Fibroblast of skin of left biceps (primary cell): ENCODE measurements at places on chromosomes 7 and 10.

DNA sequence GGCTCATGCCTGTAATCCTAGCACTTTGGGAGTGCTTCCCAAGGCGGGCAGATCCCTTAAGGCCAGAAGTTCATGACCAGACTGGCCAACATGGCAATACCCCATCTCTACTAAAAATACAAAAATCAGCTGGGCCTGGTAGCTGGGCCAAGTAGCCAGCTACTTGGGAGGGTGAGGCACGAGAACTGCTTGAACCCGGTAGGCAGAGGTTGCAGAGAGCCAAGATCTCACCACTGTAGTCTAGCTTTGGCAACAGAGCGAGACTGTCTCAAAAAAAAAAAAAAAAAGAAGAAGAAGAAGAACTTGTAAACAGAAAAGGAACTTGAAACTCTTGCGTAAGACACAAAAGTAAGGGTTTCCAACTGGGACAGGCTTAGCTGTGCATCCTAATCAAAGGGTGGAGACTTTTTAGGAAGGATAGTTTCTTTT lies 5.6 kb upstream of the IFIT2 start:
- DNase-seq = no peak

- no peak for DNase-seq
These were observed 22.8 kb downstream of the MAD1L1 start for GRCh38 chr7:2209961-2210323.

DNA sequence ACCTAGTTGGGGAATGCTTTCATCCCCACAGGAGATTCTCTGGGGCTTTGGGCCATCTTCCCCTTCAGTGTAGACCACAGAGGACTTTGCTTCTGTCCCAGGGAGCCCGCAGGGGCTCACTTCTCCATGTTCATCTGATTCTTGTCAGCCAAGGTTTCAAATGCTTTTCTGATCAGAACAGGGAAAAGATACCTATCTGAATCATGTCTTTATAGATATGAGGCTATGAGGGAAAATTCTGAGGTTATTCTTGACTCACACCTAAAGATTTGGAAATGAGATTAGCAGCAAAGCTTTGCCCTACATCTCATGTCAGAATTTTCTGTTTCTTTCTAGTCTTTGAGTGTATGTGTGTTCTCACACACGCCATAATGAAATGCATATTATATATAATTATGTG lies 53.3 kb downstream of the FIGNL1 start:
- DNase-seq = no peak

GRCh38 chr7:135246191-135246825 lies 12.7 kb downstream of the STRA8 start:
- no peak for DNase-seq

- DNase-seq = peak; percentile 45
These were observed 68.7 kb downstream of the TAX1BP1 start for GRCh38 chr7:27808626-27809025.

- no peak for DNase-seq
These were observed 47.4 kb upstream of the COMTD1 start for GRCh38 chr10:75283078-75283670.

DNA sequence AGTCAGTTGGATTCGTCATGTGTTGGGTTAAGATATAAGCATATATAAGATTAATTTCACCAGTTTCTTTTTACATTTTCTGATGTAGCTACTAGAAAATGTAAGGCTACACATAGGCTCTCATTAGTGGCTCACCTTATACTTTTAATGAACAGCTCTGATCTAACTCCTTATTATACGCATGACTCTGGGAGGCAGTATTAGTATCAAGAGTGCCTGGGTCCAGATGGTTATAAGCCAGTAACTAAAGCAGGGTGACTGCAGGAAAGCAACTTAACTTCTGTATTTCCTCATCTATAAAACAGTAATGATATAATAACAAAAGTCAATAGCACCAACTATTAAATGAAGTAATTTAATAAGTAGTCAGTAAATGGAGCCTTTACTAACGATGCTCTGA lies 1.4 kb upstream of the ELMO1 start:
- no peak for DNase-seq

- DNase-seq = no peak
These were observed 414.5 kb upstream of the COBL start for GRCh38 chr7:51731075-51731474.

GRCh38 chr7:46076527-46076926 lies 155.5 kb upstream of the IGFBP3 start:
- DNase-seq = no peak

- DNase-seq = no peak
These were observed 79.3 kb upstream of the PDZD8 start for GRCh38 chr10:117454502-117454901.

DNA sequence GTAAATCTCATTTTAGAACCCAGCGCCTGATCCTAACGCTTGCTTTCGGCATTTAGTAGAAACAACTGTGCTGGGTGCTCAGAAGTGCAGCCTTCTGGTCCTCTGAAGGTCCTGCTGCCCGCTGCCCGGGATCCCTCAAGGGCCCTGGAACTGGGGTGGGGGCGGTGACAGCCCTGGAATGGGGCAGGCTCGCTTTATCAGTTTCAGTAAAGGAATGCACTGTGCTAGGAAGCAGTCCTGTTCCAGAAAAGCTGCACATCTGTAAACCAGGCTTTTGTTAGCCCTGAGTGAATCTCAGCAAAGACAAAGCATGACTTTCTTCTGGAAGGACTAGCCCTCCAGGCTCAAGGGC lies 254.6 kb downstream of the TNS3 start:
- no peak for DNase-seq

- DNase-seq = no peak
These were observed 80.5 kb upstream of the CYP2C9 start for GRCh38 chr10:94858005-94858404.

- peak; percentile 97 for DNase-seq
These were observed 96.5 kb downstream of the NRP1 start for GRCh38 chr10:33237736-33238624.

GRCh38 chr7:4129481-4130122 lies 552.5 kb upstream of the FOXK1 start:
- no peak for DNase-seq

DNA sequence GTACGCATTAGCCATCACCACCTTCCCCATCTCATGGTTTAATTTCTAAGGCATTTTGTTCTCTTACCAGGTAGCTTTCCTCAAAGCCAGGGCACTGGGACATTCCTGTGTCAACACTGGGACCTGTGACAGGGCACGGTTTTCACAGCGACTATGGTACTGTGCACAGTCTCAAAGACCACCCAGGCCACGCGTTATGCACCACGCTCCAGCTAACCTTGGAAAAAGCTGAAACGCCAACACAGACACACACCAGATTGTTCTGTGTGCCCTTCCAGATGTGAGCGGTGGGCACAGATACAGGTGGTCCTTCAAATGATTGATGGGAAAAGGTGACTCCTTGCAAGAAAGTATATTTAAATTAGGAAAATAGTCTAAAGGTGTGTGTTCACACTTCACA lies 337.3 kb downstream of the WDR37 start:
- DNase-seq = no peak

- DNase-seq = no peak
These were observed 41.2 kb upstream of the UBE3C start for GRCh38 chr7:157097569-157097968.

DNA sequence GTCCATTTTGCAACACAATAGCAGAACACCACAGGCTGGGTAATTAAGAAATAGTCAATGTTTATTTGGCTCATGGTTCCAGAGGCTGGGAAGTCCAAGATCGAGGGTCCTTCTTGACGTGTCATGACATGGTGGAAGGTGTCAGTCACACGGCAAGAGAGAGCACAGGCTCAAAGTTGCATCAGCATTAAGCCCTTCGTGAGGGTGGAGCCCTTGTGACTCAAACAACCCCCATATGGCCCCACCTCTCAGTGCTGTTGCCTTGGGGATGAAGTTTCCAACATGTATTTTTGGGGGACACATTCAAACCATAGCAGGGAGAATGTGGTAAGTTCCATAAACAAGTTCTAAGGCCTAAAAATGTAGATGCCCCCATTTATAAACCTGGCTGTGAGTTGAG lies 24.6 kb upstream of the GTPBP4 start:
- DNase-seq = no peak
